NCI-H460 (cell line): ENCODE measurements at places on chromosomes 2 and 18.
A peak's percentile ranks its signal among the peaks of the same experiment; 100 is the strongest.

- no peak for DNase-seq
Observed at GRCh38 chr2:18077231-18077630, 198.8 kb downstream of the KCNS3 start.

DNA sequence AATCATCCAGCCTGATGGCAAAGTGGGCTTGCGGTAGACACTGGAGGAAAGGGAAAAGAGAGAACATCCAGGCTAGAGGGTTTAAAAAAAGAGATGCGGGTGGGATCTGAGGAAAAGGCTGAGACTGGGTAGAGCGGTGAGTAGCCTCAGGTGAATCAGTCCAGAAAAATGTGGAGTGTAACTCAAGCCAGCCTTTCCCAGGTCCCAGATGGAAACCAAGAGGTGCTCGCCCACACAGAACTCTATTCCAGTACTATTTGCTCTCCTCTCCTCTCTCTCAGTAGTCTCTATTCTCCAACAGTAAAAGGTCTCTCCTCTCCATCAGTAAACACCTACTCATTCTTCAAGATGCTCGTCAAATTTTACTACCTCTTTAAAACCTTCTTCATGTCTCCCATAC lies 38.3 kb upstream of the NRP2 start:
- no peak for DNase-seq

DNA sequence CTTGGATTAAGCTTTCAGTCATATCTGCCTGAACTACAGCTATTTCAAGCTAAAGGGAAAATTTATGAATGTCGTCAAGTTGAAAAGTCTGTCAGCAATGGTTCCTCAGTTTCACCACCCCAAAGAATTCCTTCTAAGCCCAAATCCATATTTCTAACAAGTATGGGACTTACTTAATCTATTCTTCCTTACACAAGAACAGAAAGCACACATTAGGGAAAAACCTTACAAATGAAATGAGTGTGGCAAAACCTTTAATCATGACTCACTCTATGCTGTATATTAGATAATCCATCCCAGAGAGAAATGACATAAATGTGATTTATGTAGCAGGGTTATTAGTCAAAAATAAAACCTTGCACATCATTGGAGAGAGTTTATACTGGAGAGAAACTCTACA lies 78.9 kb downstream of the RAB31 start:
- DNase-seq = no peak

DNA sequence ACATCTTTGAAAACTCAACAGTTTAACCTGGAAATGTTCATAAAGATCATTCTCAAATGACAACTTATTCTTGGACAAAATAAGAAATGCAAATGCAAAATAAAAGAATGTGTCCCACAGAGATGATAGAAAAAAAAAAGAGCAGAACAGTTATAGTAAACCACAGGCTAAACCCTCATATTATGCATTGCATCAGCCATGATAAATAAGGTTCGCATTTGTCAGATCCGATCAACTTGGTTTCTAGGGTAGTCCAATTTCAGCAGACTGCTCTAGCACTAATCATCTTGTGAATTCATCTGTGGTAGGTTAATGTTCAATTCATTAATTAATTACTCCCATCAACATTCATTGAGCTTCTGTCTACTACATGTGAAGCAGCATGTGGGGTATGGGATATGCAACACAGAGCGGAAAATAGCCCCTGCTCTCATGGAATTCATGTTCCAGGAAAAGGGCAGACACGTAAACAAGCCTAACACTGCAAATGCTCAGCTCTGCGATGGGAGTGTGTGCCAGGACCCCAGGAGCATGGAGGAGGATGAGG lies 316.2 kb upstream of the REV1 start:
- DNase-seq = no peak

GRCh38 chr2:158835431-158835830 lies 40.3 kb downstream of the DAPL1 start:
- no peak for DNase-seq

DNA sequence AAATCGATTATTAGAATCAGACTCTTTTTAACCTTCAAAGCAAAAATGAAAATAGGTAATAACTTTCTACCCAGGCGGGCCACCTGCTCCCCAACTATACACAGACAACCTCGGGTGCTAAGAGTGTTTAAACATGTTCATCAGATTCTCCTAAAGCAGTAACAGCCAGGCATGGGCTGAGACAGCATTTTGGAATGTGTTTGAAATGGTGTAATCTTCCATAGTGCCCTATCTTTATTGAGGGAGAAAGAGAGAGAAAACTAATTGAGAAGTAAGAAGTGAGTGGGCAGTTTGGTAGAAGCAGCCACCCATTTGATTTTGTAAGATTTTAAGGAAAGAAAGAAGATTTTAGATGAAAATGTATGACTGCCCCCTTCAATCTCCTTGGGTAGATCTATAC lies 196.1 kb upstream of the CTAGE1 start:
- DNase-seq = no peak

GRCh38 chr2:235766278-235766677 lies 272.4 kb downstream of the AGAP1 start:
- DNase-seq = peak; percentile 76

DNA sequence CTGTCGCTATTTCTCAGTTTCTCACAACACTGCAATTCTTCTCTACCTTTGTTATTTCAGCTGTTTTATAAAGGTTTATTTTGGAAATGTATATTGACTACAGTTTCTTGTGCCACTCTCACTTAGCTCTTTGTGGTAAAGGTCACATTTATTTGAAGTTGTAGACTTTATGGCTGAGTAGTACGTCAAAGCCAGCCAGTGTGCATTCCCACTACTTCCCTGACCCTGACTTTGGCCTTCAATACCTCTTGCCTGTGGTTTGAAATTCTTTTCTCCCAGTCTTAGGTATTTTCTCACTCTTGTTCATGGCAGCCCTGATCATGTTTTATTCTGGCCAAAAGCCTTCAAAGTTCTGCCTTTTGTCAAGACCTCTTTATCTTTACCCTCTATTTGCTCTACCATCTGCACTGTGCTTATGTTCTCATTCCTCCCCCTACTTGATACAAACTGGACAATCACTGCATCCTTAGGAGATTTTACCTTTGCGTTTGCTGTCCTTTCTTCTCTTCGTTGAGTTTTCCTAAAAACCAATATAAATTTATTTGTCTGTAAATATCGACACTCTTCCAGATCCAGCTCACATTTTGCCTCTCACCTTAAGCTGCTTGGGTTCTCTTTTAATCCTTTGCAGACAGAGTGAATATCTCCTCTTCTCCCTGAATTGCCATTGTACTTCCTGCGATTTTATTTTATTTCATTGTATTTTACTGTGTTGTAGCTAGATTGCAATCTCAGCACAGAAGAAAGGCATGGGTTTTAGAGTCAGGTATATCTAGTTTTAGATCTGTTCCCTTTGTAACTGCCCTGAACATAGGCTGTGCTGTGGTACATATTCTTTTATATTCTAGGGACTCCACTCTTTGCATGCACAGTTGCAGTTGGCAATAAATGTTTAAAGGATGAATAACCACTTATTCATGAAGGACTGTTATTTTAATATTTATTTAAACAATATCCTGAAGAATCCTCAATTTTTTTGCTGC lies 31.2 kb downstream of the GULP1 start:
- no peak for DNase-seq

DNA sequence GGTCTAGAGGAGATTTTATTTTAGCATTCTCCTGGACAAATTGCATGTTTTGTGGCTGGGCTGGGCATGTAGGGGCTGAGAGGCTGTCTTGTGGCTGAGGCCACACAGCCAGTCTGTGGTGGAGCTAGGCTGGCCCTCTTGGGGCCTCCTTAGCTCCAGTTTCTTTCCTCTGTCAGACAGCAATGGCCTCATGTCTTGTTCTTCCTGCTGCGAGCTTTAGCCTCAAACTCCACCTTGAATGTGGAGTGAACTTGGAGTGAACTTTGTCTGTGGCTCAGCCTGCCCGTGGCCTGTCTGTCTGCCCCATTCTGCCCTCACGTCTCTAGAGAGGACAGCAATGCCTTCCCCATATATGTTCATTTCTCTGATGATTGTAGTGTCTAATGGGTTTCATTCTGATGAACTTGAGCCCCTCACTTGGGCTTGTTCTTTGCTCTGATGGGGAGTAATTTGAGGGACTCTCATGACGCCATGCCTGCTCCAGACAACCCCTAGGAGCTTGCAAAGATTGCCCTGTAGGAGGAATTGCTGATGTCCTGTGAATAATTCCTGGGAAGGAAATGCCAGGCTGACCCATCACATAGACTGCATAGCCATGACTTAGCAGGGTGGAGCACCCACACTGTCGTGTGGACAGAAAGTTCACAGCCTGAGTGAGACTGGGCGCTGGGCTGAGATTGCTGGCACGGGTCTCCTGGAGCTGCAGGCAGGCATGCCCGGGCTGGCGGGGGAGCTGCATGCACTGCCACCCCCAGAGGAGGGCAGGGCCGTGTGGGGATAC lies 42.6 kb downstream of the ASAP2 start:
- peak; percentile 91 for DNase-seq

DNA sequence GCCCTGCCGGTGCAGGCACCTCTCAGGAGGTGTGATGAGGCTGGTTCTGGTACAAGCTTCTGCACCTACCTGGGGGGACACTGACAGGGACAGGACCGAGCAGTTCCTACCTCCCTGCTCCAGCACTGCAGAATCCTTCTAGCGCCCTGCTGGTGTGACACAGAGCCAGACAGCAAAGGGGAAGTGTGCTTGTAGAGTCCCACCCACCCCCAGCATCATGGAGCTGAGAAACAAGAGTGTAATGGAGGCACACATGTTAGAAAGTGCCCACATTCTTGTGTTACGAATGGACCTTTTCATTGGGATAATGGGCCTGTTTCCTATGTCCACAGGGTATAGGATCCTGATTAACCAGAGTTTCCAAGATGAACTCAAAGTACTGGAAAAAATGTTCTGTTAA lies 38.3 kb downstream of the OXER1 start:
- DNase-seq = no peak

DNA sequence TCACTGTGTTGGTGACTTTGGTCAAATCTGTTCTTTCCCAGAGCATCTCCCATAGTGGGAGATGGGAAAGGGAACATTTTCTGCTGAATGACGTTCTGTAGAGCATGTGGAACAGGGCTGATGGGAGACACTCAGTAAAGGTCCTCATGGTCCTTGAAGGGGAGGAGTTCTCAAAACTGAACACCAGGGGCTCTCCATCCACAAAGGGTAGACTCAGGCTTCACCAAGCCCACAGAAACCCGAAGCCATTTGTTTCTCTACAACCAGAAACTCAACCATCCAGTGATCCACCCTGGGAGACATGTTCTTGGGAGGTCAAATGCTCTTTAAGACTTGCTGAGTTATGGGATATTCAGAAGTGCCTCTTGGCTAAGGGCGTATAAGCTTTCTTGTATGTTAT lies 131.8 kb downstream of the ACOXL start:
- DNase-seq = no peak

DNA sequence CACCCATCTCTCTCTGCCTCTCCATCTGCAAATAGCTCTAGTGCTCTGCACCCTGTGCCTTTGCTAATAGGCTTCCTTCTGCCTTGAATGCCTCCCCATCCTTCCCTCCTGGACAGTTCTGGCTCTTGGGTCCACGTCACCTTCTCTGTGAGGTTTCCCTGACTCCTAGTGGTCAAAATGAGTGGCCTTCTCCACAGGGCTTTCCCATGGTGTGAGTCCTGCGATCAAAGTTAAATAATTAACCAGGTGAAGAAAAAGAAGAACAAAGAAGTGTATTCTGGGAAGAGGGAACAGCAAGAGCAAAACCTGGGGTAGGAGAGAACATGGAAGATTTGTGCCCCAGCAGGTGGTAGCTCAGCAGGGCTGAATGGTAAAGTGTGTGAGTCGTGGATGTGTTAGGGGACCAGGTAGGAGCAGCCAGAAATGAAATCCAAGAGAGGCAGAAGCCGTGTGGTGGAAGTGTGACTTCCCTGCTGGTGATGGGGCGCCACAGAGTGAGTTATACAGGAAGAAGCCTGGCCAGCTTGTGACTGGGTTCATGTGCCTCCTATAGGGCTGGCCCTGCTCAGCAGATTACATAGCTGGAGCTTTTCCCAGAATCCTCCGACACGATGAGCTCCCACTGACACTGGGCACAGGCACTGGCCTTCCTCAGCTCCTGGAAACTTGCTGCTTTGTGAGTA lies 93.8 kb upstream of the LDAH start:
- no peak for DNase-seq

GRCh38 chr18:57433482-57433881 lies 1.7 kb upstream of the ONECUT2 start:
- DNase-seq = no peak

GRCh38 chr2:66724241-66724640 lies 289.3 kb downstream of the MEIS1 start:
- no peak for DNase-seq

- no peak for DNase-seq
Observed at GRCh38 chr2:45382744-45383143, 228.3 kb downstream of the SRBD1 start.

- DNase-seq = no peak
Observed at GRCh38 chr2:175234650-175235049, 53.1 kb upstream of the ATP5MC3 start.

DNA sequence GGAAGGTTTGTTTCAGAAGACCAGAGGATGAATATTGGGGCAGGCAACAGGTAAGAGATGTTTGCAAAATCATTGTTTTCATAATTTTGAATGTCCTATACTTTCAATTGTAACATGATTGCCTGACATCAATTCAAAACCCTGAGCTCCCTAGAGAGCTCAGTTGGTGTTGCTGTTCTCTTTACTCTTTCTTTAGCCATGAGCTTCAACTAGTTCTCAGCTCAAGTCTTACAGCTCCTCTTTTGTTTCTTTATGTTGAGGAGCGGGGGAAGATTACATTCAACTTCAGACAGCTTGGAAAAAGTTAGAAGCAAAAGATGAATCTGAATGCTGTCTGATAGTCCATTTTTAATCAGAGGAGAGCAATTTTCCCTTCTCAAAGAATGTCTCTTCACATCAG lies 144.8 kb upstream of the TACR1 start:
- DNase-seq = no peak

DNA sequence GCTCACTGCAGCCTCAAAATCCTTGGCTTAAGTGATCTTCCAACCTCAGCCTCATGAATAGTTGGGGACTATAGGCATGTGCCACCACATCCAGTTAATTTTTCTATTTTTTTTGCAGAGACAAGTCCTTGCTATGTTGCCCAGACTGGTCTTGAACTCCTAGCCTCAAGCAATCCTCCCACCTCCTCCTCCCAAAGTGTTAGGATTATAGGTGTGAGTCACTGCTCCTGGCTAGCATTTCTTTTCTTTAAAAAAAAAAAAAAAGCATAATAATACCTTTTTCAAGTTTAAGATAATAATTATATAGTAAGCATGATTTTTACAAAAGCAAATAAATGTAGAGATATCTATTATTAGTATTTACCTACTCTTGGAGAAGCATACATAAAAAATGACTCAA lies 36.1 kb downstream of the PPP4R1 start:
- no peak for DNase-seq

DNA sequence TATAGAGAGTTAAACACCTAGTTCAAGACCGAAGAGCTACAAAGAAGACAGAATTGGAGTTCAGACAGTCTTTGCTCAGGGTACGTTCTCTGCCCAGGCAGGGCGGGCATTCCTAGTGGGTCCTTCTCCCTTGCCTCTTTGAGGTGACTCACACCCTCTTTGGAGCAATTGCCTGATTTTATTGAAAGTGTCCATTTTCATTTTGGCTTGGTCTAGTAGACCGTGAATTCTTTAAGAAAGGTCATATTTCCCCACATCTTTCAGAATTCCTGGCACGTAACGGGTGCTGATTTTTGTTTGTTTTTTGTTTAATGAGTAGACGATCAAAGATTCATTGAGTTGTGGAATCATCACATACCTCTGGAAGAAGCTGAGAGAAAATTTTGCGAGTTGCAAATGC lies 871.5 kb downstream of the RNF144A start:
- no peak for DNase-seq

- DNase-seq = no peak
Observed at GRCh38 chr2:79041032-79041448, 15.5 kb downstream of the REG3G start.
